ENCODE measurements at places on chromosomes 5 and 9.
A peak's percentile ranks its signal among the peaks of the same experiment; 100 is the strongest.

- DNase-seq = no peak
Observed at GRCh38 chr5:132243366-132243977, 14.0 kb upstream of the PDLIM4 start.

DNA sequence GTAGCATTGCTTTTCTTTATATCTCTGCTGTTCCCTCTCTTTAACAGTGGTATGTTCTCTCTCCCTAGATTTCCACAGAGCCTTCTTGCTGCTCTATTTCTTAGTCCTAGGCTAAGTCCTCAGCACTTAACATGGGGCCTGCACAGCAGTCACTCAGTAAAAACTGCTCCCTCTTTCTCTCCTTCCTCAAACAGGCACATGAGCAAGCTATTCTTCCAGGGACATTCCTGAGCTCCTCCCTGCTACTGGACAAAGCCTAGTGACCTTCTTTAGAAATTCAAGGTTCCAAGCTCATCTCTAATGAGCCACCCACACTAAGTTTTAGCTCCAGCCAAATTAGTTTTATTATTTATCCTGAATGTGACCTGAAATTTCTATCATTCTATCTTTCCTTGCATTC lies 39.5 kb downstream of the TRIM32 start:
- no peak for DNase-seq

DNA sequence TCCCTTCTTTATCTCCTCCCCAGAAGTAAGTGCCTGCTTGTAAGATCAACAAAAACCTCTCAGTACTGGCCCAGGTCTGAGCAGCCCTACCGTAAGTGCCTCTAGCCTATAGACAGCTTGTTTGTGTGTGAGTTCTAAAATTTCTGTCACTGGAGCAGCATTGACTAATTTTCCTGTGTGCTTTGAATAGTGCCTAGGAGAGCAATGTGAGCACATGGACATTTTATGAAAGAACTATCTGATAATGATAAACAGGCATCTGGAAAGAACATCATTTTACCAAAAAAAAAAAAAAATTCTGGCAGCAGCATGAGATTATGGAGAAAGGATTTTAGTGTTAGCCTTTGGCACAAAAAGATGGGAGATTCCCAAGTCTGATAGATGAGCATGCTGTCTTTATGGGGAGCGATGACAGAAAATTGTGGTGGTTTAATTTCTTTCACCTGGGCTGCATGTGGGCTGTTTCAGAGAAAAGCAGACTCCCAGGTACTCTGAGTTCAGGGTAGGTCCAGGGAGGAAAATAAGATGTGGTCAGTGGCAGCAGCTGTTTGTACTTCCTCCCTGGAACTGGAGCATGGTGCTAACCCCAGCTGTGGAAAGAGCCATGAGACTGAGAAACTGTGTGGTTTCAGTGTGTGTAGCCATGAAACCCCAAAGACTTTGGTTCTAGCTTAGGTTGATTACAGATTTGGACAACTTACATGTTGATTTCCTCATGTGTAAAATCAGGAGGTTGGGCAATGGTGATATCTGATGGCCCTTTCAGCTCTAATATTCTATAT lies 419.9 kb downstream of the NTRK2 start:
- no peak for DNase-seq

GRCh38 chr9:109941771-109942170 lies 161.8 kb downstream of the PALM2AKAP2 start:
- no peak for DNase-seq

DNA sequence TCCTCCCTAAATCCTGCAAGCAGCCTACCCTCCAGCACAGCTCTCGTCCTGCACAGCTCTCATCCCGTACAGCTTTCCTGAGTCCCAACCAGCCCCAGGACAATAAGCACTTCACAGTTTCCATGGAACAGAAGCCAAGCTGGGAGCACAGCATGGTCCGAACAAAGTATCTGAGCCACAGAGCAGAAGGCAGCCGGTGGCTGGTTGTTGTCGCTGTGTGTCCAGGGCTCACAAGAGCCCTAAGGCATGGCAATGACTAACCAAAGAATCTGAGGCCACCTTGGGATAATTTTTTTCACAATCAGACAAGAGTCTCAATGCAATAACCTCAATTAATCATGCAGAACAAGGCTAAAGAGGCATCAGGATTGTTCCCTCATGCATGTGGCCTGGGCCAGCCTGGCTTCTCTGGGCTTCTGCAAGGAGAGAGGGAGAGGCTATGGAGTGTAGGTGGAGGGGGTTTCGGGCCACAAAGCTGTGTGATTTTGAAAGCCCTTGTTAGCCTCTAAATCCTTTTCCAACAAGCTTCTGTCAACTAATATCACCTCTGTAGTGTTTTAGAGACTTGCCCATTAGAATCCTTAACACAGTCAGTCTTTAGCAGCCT lies 323.4 kb downstream of the PIK3R1 start:
- DNase-seq = no peak

DNA sequence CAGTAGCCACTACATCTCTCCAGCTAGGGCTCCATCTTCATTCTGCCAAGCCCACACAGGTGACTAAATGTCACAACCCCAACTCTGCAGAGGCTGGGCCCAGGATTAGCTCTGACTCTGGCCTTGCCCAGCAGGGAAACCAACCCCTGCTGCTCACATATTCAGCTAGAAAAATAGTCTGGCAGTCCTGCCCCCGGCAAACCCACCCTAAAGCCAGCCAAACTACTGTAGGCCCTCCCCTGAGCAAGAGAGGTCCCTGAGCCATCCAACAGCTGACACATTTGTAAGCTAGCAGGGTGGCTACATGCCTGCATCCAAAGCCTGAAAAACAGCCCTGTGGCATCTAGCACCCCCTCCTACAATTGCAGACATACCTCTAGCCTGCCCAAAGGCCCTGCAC lies 11.3 kb upstream of the HAVCR2 start:
- no peak for DNase-seq

DNA sequence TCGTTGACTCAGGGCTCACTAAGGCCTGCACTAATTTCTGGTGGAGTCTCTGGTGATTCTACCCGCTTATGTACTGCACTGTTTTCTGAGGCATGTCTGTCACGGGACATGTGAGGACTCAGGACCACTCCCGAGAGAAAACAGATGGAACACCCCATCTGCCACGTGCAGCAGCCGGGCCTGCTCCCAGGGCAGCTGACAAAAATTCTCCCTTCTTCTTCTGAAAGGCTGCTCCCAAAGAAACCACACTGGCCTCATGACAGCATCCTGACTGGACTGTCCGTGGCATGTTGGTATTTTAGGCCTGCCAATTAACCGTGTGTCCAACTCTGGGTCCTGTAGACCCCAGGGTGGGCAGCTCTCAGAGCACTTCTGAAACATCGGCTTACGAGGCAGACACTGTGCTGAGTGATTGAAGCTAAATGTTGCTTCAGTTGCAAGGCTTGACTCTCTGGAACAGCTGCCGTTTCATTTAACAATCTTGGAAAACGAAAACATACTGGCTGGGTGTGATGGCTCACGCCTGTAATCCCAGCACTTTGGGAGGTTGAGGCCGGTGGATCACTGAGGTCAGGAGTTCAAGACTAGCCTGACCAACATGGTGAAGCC lies 39.0 kb downstream of the FAM240B start:
- no peak for DNase-seq

GRCh38 chr5:142053426-142054151 lies 40.8 kb upstream of the GNPDA1 start:
- DNase-seq = peak; percentile 4

DNA sequence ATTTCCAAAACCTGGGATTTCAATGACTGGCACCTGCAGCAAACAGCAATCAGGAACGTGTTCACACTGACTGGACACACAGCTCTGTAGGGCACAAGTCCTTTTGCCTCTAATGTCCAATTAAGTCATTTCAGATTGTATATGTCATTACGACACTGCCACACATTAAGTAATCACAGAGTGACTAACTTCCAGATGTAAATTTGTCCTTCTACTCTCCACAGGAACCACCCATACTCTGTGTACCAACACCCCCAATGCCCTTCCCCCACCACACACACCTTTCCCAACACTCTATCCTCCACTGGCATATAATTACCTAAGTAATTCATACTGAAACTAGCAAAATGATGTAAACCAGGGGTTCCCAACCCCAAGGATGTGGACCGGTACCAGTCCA lies 30.5 kb downstream of the LARS1 start:
- no peak for DNase-seq

DNA sequence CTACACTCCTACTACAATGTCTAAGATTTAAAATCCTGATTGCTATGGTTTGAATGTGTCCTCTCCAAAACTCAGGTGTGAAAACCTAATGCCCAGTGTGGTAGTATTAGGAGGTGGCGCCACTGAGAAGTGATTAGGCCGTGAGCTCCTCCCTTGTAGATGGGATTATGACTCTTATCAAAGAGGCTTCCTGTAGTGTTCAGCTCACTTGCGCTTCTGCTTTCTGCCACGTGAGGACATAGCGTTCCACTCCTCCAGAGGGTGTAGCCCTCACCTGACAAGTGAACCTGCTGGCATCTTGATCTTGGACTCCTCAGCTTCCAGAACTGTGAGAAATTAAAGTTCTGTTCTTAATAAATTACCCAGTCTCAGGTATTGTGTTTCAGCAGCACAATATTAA lies 33.0 kb upstream of the WHRN start:
- no peak for DNase-seq

DNA sequence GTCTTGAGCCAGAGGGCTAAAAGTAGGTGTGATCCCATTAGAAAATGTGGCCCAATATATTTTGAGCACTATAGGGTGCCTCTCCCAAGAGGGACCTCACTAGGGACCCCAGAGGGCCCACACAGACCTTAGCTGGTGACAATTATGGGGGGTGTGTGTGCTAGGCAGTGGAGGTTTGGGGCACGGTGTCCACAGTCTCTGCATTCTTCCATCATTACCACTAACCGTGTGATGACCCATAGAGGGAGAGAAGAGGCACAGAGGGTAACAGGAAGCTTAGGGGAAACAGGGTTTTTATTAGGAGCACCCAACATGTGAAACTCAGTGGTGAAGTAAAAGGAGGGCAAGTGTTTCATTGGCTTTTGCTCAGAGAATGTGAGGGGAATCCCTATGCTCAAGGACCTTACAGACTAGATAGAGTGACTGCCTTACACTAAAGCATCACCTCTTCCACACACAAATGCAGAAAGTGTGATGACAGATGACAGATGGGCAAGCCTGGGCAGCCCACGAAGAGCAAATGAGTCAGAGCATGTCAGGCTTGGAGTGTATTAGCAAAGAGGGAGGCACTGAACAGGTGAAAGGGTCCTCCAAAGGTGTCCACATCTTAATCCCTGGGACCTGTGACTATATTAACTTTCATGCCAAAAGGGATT lies 2.5 kb upstream of the ACTL7A start:
- DNase-seq = no peak

GRCh38 chr5:124650147-124650561 lies 96.3 kb downstream of the ZNF608 start:
- no peak for DNase-seq

DNA sequence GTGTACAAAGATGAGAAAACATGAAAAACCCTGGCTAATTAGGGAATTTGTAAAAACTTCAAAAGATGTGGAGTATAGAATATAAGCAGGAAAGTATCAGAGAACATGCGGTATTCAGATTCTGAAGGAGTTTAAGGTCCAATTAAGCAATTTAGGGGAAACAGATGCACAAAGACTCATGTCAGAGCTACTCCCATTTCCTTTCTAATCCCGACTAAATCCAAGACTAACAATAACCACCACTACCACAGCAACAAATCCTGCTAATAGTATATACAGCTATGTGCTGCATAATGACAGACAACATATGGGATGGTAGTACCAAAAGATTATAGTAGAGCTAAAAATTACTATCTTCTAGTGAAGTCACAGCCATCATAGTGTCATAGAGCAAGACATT lies 102.1 kb downstream of the LURAP1L start:
- no peak for DNase-seq

DNA sequence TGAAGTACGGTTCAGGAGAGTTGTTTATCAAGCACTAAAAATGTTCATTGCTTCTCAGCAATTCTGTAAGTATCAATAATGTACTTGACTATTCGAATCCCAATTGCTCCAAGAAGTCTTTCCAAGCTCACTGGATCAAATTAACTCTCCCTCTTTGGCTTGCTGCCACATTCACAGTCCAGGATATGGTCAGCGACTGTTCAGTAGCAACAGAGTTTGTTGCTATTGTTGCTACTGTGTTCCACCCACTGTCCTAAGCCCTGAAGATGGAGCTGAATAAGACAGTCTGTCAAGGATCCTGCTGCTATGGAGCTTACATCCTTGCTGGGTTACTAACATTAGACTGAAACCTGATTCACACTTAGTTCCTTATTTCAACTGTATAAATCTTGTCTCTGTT lies 110.8 kb downstream of the FGF10 start:
- DNase-seq = no peak

DNA sequence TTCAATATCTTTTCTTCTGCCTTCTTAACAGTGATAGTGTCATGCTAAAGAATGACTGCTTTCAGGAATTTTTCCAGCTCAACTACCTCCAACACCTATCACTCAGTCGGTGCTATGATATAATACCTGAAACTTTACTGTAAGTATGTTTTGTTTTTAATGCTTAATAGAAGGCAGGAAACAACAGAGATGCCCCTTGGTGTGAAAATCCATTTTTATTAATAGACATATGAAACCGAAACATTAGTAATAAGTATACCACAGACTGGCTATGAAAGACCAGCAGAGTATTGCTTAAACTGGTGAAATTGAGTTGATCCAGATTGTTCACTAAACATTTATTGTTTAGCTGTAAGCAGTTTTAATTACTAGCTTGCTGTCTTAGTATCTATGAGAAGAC lies 25.2 kb downstream of the SKP2 start:
- DNase-seq = no peak

- DNase-seq = no peak
Observed at GRCh38 chr5:145180371-145180770, 654.8 kb downstream of the PRELID2 start.

- DNase-seq = no peak
Observed at GRCh38 chr5:1767524-1768282, 31.9 kb downstream of the MRPL36 start.

- no peak for DNase-seq
Observed at GRCh38 chr9:72779614-72780013, 173.2 kb downstream of the ALDH1A1 start.

DNA sequence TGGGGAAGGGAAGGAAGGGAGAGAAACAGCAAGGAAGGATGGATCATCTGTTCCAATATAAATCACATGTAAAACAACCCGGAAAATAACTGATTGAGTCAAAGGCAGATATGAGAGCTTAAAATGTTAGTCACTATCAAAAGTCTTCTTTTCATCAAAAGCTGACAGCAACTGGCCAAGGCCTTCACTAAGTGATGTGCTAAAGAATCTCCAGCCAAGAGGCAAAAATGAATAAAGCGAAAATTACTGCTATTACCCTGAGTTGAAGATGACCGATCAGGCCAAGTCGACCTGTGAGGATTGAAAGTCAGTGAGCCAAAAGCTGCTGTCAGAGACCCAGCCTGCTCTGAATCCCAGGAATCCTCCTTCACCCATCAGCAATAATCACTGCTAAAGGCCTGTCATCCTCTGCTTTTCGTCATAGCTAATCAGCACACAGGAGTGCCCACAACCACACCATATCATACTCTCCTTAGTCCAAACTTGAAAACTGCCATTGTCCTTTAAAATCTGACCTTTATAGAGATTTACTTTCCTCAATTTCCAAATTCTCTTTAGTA lies 736.9 kb downstream of the TLE1 start:
- DNase-seq = no peak

All from HS-27A (cell line).